AG08395 (cell line): ENCODE measurements at places on chromosomes 13 and 19.
A peak's percentile ranks its signal among the peaks of the same experiment; 100 is the strongest.

- DNase-seq: no peak
These were observed 33.4 kb downstream of the FAAP24 start for GRCh38 chr19:33005440-33005839.

DNA sequence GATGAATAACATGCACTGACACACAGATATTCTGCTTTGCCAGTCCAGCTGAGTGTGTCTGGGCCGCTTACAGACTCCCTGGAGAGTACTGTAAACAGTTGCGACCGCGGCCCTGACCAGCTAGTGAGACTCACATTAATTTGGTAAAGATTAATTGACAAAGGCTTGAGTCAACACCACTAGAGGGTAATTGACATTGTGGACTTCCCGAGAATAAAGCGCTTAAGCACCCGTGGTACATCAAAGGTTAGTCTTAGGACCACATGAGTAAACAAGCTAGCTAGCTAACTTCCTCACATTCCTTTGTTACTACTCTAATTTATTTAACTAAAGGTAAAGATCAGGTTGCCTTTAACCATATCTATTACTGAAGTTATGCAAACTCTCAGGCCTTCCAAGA is 624.4 kb upstream of the ARGLU1 start:
- no peak for DNase-seq

DNA sequence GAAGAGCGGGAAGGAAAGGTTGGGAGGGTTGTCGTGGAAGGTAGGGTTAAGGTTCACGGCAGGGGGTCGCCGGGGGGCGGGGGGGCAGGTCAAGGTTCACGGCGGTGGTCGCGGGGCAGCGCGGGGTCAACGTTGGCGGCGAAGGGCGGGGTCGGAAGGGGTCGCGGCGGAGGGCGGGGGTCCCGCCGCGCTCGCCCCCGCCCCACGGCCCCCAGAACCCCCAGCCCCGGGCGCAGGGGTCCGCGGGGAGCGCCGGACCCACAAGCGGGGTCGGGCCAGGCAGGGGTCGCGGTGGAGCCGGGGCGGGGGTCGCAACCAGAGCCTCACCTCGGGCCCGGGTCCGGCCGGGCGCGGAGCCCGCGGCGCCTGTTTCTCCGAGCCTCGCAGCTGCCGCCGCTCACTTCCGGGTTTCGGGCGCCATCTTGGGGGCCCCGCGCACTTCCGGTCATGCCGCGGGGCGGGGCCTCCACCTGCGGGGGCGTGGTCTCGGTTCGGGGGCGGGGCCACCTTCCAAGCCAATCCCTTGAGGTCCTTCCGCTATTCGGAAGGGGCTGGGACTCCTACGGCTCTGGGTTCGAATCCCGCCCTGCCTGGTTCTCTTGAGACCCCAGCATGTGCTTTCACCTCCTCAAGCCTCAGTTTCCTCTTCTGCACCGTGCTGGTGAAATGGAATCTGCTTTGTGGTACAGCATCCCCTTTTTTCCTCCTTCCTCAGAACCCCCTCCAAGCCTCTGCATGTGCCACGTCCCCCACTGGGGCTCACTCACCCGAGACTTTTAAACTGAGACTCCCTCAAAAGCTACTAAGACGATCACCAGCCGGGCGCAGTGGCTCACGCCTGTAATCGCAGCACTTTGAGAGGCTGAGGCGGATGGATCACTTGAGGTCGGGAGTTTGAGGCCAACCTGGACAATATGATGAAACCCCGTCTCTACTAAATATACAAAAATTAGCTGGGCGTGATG is at the start of gene SBNO2:
Gene SBNO2, minus strand, starts transcription at position 424 of the 965 bp plus-strand sequence. CDS start 19,992 bp downstream, outside the sequence.
- DNase-seq: peak; percentile 93

DNA sequence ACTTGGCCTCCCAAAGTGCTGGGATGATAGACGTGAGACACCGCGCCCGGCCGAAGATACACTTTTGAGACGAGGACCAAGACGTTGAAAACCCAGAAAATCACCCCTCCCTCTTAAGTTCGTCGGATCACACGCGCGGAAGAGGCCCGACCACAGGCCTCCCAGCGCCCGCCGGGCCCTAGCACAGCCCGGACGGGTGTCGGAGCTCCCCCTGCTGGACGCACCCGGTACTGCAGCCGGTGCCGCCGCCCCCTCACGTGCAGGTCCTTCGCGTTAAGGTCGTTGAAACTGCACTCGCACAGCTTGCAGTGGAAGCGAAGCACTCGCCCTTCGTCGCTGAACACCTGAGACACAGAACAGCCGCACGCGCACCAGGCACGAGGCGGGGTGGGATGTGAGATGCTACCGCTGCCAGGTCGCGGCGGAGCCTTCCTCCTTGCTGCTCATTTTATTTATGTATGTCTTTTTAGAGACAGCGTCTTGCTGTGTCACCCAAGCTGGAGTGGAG is 35.7 kb upstream of the MATK start:
- peak; percentile 60 for DNase-seq

- DNase-seq: no peak
These were observed 51.9 kb downstream of the GARRE1 start for GRCh38 chr19:34306213-34306661.

DNA sequence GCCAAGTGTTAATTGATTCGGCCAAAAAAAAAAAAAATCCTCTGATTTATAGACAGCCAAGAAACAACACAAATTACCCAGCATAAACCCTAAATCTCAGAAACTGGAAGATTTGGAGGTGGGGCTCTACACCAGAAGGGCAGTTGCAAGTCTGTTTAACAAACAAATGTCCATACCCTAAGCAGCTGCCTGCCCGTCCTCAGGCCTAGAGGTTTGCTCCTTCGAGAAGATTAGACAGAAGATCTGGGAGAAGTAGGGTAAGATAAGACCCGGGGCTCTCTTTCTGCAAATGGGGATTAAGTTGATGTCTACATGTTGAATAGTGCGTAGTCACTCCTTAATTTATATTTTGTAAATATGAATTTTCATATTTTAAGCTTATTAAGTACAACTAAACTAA is 3.4 kb upstream of the N4BP2L1 start:
- DNase-seq: no peak

- no peak for DNase-seq
These were observed 4.5 kb downstream of the LDLR start for GRCh38 chr19:11093689-11094238.

DNA sequence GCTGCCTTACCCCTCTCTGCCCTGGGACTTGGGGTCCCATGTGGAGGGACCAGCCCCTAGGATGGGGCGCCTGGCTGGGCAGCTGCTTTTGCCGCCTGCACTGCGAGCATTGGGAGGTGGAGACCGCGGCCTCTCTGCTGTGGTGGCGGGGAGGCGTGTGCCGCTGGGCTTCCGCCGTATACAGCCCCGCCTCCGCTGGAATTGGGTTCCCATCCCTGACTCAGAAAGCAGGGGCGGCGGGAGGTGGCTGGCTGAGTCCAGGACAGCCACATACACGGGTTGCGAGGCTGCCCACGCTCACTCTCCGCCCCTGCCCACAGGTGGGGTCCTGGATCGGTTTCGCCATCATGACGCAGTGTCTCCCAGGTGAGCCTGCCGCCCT is 6.6 kb downstream of the NDUFB7 start:
- DNase-seq: no peak

GRCh38 chr19:3620145-3620816 is 6.3 kb downstream of the CACTIN start:
- DNase-seq: no peak

DNA sequence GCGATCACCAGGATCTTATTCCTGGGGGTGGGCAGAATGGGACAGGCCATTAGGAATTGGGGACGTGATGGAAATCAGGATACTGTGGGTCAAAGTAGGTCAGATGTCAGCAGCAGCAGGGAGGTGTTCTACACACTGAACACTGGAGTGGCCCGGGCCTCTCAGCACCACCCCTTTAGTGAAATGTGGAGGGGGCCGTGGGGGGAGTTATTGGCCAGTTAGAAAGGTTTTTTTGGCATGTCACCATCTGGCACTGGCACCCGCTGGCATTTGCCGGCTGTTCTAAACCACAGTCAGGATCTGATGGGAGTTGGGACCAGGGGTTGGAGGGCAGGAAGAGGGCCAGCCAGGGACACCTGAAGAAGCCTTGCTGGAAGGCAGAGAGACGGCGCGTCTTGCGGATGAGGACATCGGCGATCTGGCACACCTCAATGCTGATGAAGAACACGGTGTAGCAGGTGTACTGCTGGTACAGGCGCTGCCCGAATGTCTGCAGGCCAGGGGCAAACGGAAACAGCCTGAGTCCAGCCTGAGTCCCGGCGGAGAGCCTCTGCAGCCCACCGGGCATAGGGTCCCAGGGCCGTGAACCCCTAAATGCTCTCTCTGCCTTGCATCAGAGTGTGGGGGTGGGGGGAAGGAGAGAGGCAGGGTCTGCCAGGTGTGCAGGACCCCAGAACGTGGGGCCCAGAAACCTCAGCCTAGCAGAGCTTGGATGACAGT is 5.8 kb downstream of the TMEM147 start:
- no peak for DNase-seq
